ENCODE measurements at places on chromosomes 5 and 9. TPM values are rescaled to one million over a fixed set of nuclear protein-coding genes. Genes with fewer than 3 reads are reported as not detected.

Gene CDKN2B
- total RNA-seq = 9.2 TPM

Gene SMIM33
- 0.54 TPM for total RNA-seq

Gene ABLIM3
- not detected for total RNA-seq

Gene DHX29
- 21.1 TPM for total RNA-seq

Data from T-helper 1 cell treated with Interleukin-12 subunit alpha and Interleukin-12 subunit beta and Interleukin-4 antibody, amounts not matched to agents 30 ng/mL and 1 ng/mL, for 36 hours (primary cell).